ENCODE measurements at places on chromosomes 7 and 10. TPM values are rescaled to one million over a fixed set of nuclear protein-coding genes. Genes with fewer than 3 reads are reported as not detected.

DNA sequence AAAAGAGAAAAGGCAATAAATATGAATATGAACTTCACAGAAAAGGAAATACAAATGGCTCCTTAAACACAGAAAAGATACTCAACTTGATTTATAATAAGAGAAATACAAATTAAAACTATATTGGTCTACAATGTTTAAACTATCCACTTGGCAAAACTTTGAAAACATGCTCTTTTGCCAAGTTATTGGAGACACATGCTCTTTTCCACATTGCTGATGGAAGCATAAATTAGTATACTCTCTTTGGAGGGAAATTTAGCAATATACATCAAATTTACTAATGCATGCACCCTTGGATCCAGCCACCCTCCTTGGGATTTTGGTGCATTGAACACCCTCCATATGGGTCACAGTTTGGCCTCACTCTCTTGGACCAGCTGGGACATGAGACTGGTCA is 7.9 kb downstream of the TAS2R60 start:
- peaks cover 1% of the 10 kb centered on the region for H3K36me3 ChIP-seq
- peaks cover 18% of the 10 kb centered on the region for H3K4me1 ChIP-seq
- DNase-seq = no peak
- no peaks in the 10 kb centered on the region for H3K27me3 ChIP-seq
- H3K27ac ChIP-seq = no peak overlapping the region
- H3K4me3 ChIP-seq = no peak overlapping the region

- no peaks in the 10 kb centered on the region for H3K4me1 ChIP-seq
- peaks cover 7% of the 10 kb centered on the region for H3K27me3 ChIP-seq
- no peak overlapping the region for H3K27ac ChIP-seq
- no peak for DNase-seq
- H3K4me3 ChIP-seq = no peak overlapping the region
Observed at GRCh38 chr7:37557571-37558209, 109.0 kb upstream of the ELMO1 start.

DNA sequence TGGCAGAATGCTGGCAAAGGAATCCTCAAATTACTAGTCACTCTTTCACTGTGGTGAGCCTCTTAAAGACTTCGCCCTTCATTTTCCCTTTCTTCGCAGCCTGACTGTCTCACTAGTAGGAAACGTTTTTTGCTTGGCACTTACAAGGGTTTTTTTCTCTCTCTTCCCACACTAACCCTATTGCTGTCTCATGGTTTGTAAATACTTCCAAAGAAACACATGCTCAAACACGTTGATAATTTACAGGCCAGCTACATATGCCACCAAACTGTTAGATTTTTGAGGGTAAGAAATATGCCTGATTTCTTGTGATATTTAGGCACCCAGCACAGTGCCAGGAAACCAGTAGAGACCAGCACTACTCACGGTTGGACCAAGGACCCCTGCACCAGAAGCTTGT is 248.3 kb upstream of the YAE1 start:
- no peaks in the 10 kb centered on the region for H3K4me1 ChIP-seq
- H3K27ac ChIP-seq = no peak overlapping the region
- peaks cover 2% of the 10 kb centered on the region for H3K27me3 ChIP-seq

DNA sequence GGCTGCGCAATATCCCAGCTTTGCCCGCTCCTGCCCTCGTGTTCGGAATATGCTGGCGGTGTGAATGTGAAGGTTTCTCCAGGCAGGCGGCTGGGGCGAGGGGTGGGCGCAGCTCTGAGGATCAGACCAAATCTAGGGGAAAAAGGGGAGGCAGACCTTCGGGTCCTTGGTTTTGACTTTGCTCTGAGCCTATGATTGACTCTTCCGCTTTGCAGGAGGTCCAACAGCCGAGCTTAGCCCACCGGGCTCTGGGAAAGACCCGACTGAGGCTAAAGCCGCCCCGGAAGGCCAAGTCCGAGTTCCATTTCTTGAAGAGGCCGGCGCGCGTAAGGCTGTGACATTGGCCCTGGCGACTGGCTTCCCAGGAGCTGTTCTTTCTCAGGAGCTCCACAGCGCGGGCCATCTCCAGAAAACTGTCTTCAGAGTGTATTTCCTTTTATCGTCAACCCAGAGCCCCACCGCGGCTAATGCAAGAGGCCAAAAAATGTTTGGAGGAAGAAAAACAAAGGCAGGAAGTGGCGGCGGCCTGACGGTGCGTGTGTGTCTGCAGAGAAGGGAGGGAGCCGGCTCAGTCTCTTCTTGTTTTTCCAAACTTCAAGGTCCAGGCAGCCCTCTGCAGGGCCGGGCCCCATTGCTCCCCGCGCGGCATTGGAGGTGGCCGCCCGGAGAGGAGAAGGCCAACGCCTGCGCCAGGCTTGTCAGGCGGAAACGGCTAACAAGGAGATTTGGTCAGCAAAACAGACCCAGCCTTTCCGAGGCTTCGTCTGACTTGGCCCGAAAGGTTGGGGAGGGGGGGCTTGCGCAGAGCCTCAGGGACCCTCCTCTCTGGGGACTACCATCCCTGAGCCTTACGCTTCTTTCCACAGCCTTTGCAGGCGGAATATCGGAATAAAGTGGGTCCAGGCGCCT is 3.6 kb upstream of the HOXA11 start:
- no peaks in the 10 kb centered on the region for H3K36me3 ChIP-seq
- DNase-seq = peak; percentile 59
- peak overlapping the region; percentile 57 for H3K4me3 ChIP-seq
- H3K27ac ChIP-seq = no peak overlapping the region
- H3K4me1 ChIP-seq = peaks cover 44% of the 10 kb centered on the region
- peaks cover 90% of the 10 kb centered on the region for H3K27me3 ChIP-seq

DNA sequence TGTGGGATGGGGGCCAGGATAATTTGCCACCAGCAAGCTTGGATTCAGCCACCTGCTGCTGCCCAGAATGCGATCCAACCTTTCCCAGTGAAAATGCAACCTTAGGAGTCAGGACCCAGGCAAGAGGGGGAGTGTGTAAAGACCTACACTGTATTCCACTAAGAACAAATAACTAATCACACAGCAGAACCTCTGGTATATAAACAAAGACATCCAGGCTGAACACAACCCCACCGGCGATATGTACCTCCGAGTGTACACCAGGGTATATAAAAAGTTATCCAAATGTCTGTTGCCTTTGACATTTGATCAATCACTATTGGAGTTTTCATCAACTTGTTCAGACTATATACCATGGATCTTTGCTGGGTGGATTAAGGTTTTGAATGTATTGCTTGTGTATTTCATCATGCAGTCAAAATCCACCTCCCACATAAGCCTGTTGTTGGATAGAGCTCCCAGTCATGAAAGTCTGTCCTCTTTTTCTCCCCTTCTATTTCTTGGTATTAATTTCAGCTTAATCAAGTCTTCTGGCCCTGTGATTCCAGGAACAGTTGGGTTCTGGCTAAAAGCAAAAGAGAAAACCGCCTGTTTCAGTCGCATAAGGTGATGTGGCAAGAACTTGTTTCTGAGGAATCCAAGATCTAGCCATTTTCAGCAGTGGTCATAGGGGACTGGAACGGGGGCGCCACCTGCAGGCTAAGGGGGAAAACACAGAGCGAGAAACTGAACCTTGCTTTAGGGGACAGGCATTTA is 290.7 kb downstream of the CCDC3 start:
- H3K27me3 ChIP-seq = no peaks in the 10 kb centered on the region
- H3K27ac ChIP-seq = peak overlapping the region; percentile 81
- H3K4me3 ChIP-seq = no peak overlapping the region

DNA sequence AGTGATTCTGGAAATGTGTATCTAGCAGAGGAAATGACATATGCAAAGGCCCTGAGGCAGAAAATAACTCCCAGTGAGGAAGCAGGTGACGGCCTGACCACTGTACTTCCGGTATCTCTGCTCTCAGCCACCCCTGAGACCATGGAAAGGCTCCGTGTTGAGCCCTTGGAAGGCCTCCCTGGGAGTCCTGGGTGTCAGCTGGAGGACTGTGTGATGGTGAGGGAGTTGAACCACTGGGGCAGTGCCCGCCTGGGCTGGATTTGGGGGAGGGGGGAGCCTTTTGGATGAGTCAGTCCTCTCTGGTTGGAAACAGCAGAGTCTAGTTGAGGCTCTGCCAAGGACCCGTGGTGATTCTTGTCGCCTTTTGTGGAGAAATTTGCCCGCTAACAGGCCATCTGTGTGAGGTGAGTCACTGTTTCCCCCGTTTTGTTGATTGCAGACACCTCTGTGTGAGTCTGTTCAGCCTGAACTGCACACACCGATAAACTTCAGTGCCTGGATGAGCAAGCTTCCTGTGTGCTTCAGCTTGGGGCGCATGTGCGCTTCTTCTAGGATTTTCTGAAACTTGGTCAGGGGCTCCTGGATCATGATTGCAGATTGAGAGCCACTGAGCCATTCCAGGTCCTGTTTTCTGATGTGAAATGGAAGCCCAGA is 98.6 kb downstream of the GRK5 start:
- H3K27me3 ChIP-seq = no peaks in the 10 kb centered on the region
- peaks cover 74% of the 10 kb centered on the region for H3K4me1 ChIP-seq
- H3K27ac ChIP-seq = peak overlapping the region; percentile 99
- peak; percentile 97 for DNase-seq
- no peaks in the 10 kb centered on the region for H3K36me3 ChIP-seq
- peak overlapping the region; percentile 68 for H3K4me3 ChIP-seq

- H3K27ac ChIP-seq = no peak overlapping the region
- no peak for DNase-seq
- H3K4me3 ChIP-seq = no peak overlapping the region
Observed at GRCh38 chr7:142760071-142760642, 10.6 kb upstream of the PRSS2 start.

- no peak for DNase-seq
- H3K27ac ChIP-seq = no peak overlapping the region
- peaks cover 28% of the 10 kb centered on the region for H3K27me3 ChIP-seq
Observed at GRCh38 chr10:10662716-10663408, 354.8 kb upstream of the CELF2 start.

NKX1-2 gene
- not detected for total RNA-seq

NUTM2A gene
- total RNA-seq = not detected

NUTM2D gene
- 0.55 TPM for total RNA-seq

ACADSB gene
- total RNA-seq = 21.8 TPM

FIGNL1 gene
- 44.4 TPM for total RNA-seq

FAM131B gene
- total RNA-seq = 1.7 TPM

SVOPL gene
- not detected for total RNA-seq

Data from activated naive CD4-positive, alpha-beta T cell treated with anti-CD3 and anti-CD28 coated beads for 36 hours (primary cell).